Mucosa of gallbladder (tissue), 1 donor: ENCODE measurements at places on chromosomes 11 and 22. TPM values are rescaled to one million over a fixed set of nuclear protein-coding genes. Genes with fewer than 3 reads are reported as not detected.

GRCh38 chr11:44597358-44598012, 32.0 kb downstream of the CD82 start:
- DNase-seq: no peak

DNA sequence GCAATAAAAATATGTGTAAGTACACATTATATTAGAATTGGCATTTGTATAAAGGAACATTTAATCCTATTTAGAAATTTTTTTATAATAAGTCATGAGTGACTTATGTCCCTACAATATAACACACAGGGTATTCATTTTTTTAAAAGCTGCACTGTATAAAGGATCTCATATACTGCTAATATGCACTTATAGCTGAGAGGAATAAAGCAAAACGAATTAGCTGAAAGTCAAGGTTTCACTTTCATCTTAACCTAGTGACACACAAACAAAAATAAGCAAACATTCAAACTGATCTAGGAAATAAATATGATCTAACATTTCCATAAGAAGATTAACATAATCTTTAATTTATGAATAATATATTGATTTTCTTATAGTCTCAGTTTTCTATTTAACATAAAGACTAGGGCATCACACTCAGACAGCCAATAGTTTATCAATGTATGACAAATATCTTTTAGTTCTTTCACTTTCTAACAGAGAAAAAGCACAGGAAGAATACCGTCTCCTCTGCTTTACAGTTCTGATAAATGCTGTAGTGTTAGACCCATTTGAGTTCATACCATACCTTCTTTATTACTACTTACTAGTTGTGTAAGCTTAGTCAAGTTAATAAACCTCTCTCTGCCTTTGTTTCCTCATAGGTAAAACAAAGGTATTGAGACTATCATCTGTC, 42.9 kb downstream of the DCDC1 start:
- no peak for DNase-seq

DNA sequence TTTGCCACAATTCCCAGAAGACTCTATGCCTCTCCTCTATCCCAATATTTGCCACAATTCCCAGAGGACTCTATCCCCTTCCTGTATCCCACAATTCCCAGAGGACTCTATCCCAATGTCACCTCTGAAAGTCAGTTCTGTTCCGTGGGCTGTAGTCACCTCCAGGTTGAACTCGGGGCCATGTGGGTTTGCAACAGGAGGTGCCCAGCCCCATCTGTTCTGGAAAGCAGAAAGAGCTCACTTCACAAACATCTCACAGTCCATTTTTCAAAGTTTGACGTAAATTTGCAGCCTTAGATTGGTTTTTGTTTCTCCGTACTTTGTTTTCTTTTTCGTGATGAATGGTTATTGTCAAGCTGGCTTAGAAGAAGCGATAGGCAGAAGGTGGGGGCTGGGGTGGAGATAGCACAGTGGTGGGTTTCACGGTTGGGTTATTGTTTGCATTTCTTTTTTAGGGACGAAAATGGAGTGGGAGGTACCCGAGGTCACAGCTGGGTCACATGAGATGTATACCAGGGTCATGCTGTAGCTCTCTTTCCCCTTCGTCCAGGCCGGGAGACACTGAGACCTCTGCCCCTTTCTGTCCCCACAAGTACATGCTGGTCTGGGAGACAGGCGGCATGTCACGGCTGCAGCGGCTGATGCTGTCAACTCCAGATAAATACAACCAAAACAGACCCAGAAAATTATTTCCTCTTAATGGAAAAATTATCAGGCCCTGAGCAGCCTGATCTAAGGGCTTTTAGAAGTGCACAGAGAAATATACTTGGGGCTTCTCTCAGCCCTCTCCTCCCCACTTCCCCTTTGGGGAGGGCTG, 374.5 kb downstream of the CADM1 start:
- no peak for DNase-seq

DNA sequence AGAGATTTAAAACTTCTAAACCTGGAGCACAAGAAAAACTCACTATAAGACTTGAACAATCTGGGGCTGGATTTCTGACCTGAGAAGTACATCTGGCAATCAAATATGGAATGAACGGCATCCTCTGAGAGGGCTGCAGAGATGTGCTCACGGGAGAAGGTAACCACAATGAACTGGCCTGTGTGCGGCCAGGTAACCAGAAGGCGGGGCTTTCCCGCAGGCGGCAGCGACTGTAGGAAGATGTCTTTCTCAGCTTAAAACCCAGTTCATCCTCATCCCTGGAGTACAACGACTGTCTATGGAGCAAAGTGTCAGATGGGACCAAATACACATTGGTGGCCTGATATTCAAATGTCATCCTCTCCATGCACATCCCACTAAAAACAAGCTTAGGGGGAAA, 24.5 kb downstream of the MICAL3 start:
- no peak for DNase-seq

ISX gene
- total RNA-seq: not detected
